Glomerular endothelial cell (primary cell): ENCODE measurements at places on chromosomes 5 and 9. TPM values are rescaled to one million over a fixed set of nuclear protein-coding genes. Genes with fewer than 3 reads are reported as not detected.

Gene PLCXD3
- not detected in 2 replicates for total RNA-seq

Gene TRIP13
- 15.8 and 31.8 TPM in 2 replicates for total RNA-seq

Gene ROPN1L
- total RNA-seq: 1.5 and 4.2 TPM in 2 replicates

Gene POMT1
- 40.0 and 43.9 TPM in 2 replicates for total RNA-seq

Gene OCLN
- total RNA-seq: 4.3 and 7.4 TPM in 2 replicates

Gene CRB2
- 0.06 TPM in 1 of 2 replicates, not detected in the other for total RNA-seq

Gene HNRNPH1
- 215 and 341 TPM in 2 replicates for total RNA-seq

Gene IDNK
- 4.6 and 4.9 TPM in 2 replicates for total RNA-seq

Gene HTR4
- total RNA-seq: not detected in 2 replicates

Gene GABRA1
- total RNA-seq: not detected in 2 replicates

Gene ERCC6L2
- total RNA-seq: 42.5 and 43.0 TPM in 2 replicates

Gene SPAG8
- total RNA-seq: 0.53 TPM in 1 of 2 replicates, not detected in the other

Gene GLRA1
- not detected in 2 replicates for total RNA-seq

Gene SLC23A1
- total RNA-seq: not detected in 2 replicates

Gene DDX46
- 20.8 and 39.7 TPM in 2 replicates for total RNA-seq
